IMR-90 (cell line): ENCODE measurements at places on chromosomes 7 and 10. TPM values are rescaled to one million over a fixed set of nuclear protein-coding genes. Genes with fewer than 3 reads are reported as not detected.

FAM13C gene
- polyA plus RNA-seq = 1.1 and 1.6 TPM in 2 replicates

DEPP1 gene
- polyA plus RNA-seq = 19.7 and 30.0 TPM in 2 replicates

TSPAN33 gene
- polyA plus RNA-seq = 0.13 and 0.17 TPM in 2 replicates

DNA sequence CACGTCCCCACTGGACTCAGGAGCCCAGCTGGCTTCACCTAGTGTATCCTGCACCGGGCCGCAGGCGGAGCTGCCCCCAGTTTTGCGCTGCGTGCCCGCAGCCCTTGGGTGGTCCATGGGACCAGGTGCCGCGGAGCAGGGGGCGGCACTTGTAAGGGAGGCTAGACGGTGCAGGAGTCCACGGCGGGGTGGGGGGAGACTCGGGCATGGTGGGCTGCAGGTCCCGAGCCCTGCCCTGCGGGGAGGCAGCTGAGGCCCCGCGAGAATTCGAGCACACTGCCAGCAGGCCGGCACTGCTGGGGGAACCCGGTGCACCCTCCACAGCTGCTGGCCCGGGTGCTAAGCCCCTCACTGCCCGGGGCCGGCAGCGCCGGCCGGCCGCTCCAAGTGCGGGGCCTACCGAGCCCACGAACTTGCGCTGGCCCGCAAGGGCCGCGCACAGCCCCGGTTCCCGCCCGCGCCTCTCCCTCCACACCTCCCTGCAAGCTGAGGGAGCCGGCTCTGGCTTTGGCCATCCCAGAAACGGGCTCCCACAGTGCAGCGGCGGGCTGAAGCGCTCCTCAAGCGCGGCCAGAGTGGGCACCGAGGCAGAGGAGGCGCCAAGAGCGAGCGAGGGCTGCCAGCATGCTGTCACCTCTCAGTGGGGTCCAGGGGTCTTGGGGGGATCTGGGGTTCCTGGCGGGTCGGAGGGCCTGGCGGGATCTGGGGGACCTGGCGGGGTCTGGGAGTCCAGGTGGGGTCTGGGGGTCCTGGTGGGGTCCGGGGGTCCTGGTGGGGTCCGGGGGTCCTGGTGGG lies 81.4 kb downstream of the VIPR2 start:
- no peak for DNase-seq

DNA sequence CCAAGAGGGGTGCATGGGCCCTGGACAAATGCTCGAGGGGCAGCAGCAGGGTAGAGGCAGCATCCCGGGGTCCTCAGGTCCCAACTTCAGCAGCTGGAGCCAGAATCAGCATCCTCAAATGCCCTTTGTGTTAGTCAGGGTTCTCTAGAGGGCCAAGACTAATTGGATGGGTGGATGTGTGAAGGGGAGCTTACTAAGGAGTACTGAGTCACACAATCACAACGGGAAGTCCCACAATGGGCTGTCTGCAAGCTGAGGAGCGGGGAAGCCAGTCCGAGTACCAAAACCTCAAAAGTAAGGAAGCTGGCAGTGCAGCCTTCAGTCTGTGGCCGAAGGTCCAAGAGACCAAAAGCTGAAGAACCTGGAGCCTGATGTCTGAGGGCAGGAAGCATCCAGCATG lies 162.9 kb upstream of the TCERG1L start:
- no peak for DNase-seq

IL2RA gene
- not detected in 2 replicates for polyA plus RNA-seq

SPDYE6 gene
- polyA plus RNA-seq = not detected in 2 replicates

GRCh38 chr7:20190560-20191390 lies 26.4 kb downstream of the MACC1 start:
- DNase-seq = no peak

DNA sequence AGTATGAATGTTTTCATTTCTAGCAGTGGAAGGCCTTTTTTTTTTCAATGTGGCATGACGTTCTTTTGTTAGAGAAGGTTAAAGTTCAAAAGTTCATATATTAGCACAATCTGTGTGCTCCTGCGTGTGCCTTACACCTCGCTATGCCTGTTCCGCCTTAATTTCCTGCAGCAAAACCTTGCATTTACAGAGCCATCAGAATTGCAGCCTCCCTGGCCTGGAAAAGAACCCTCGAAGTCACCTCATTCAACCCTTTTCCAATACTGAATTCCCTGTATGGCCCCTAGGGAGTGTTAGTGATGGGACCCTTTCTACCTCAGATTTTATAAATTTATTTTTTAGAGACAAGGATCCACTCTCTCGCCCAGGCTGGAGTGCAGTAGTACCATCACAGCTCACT lies 103.5 kb upstream of the ZNF438 start:
- no peak for DNase-seq

DNA sequence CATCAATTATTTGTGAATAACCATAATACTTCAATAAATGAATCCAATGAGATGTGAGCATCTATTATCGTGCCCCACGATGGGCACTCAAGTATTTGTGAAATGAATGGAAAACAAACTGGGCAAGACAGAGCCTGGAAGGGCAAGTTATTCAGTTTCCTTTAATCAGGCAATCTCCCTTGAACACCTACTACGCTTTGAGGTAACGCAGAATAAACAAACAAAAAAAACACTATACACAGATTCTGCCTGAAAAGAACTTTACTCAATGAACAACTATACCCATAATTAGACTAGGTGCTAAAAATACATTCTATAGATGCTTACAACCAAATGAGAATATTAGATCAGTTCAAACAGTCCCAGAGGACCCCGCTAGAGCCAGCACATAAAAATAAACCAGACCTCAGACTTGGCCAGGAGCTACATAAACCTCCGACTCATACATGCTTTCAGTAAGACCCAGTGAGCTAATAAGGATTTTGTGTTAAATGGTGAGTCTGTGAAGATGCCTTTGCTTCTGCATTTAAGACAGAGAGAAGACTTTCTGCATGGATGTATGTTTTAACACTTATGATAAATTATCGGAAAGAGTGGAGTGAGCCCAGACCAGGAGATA lies 121.3 kb downstream of the MPP7 start:
- DNase-seq = peak; percentile 51

- peak; percentile 19 for DNase-seq
Observed at GRCh38 chr7:106765727-106766355, 99.2 kb upstream of the PIK3CG start.

DNA sequence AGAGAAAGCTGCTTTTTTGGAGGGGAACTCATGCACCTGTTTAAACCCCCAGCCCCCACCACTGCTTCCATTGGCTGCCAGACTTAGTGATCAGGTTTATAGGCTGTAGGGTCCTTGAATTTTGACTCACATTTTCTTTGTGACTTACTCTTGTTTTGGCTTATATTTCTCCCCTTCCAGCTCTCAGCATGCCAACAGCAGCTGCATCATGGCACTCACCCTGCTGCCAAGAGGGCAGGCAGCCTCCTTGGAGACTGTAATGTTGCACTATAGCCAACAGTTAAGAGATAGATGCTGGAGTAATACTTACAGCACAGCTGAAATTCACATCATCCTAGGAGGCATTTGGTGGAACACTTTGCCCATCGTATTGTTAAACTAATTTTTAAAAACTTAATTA lies 98.0 kb upstream of the GLCCI1 start:
- no peak for DNase-seq

- no peak for DNase-seq
Observed at GRCh38 chr10:33153968-33154327, 180.5 kb downstream of the NRP1 start.

GRCh38 chr7:150939466-150939865 lies 38.7 kb downstream of the KCNH2 start:
- no peak for DNase-seq

- no peak for DNase-seq
Observed at GRCh38 chr10:24251547-24251946, 42.6 kb downstream of the KIAA1217 start.

DNA sequence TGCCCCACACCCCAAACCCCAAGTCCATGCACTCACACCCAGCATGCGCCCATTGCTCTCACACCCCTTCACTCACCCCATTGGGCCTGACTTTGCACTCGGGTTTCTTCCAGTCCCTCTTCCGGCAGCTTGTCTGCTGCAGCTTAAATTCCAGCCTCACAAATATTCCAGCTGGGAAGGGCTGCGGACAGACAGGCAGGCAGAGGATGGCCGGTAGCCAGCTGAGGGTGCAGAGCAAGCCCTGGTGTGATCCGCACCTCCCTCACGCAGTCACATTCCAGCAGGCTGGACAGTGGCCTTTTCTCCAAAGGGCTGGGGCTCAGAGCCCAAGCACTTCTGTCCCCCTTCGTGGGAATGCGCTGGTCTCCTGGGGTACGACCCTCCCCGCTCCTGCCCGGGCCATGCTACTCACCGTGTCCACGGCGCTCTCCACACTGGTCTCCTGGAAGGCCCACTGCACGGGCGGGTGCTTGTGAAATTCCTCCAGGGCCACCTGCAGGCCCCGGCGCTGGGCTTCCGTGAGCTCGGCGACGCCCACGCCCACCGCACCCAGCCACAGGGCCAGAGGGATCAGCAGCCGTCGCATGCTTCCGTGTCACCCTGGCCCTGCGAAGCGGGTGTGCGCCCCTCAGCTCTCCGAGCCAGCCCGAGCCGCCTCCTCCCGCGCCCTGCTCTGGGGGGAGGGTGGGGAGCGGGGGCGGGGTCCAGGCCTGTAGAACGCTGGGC lies 1.2 kb downstream of the RARRES2 start:
- DNase-seq = peak; percentile 42

GRCh38 chr7:123657304-123657685 lies 1.6 kb downstream of the LMOD2 start:
- no peak for DNase-seq

DNA sequence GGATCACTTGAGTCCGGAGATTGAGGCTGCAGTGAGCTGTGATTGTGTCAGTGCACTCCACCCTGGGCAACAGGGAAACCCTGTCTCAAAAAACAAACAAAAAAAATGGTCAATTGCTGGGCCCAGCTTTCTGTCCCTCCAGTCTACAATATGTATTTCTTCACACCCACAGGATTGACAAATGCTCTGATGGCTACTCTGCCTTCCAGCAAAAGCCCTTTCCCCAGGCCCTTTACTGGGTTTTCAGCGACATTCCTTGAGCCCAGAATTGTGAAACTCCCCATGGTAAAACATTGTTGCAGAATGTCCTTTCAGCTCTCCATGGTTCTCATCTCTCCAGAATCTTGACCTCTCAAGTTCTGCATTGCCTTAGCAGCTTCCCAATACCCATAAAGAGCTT lies 23.7 kb upstream of the TNKS2 start:
- DNase-seq = no peak

CLDN3 gene
- 0.12 and 0.16 TPM in 2 replicates for polyA plus RNA-seq

DNA sequence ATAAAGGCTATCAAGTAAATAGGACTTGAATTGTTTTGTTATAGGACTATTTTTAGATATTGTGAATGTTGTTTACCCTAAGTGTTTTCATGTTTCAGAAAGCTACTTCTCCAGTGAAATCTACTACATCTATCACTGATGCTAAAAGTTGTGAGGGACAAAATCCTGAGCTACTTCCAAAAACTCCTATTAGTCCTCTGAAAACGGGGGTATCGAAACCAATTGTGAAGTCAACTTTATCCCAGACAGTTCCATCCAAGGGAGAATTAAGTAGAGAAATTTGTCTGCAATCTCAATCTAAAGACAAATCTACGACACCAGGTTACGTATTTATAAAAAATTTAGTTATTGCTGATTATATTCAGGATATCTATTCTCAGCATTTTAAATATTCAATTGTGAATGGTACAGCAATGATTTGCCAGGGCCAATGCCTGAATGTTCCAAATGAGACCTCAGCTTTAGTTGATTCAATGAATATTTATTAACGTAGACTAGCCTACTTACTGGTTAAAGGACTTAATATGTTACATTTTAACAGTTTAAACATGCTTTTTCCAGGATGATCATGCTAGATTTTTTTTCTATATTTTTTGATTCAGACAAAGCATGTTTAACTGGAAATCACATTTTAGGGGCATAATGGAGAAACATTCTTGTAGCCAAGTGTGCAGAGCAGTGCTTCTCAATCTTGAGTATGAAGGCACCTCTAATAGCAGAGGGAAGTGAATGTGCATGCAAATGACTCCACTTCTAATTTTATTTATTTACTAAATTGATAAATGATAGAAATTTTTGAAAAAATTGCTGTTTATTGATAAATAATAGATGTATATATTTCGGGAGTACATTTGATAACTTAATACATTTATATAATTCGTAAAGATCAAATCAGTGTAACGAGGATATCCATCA lies 18.2 kb downstream of the ANLN start:
- no peak for DNase-seq

DNA sequence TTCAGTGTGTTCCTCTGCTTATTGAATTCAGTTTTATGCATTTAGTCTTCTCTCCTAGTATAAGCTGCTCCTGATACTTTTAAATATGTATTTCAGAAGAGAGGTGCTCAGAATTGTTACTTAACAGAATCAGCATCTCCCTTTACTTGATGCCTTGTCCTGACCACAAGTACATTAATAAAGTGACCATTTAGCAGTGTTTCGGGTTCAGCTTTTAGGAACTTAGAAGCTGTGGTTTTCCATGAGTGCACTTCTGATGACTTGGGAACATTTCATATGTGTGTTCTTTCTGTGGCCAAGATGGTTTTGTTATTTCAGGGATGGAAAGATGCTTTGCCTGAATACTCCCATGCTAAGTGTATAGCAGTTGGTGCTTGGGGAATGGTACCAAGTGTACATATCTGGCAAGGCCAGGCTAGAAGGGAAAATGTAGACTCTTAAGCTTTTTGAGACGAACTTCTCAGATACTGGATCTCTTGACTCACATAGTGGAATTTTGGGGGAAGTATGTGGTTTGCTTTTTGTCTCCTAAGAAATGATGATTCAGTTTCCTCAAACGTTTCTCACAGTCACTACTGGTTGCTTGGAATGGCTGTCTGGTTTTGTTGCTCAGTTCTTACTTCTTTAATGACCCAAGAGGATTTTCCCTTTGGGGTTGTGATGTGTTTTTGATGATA lies 17.2 kb downstream of the SGPL1 start:
- DNase-seq = peak; percentile 93

PPP1R17 gene
- polyA plus RNA-seq = not detected in 2 replicates

GRCh38 chr7:108002726-108003598 lies at the start of gene LAMB1:
Gene LAMB1, minus strand, starts transcription at chr7:108003161. Its CDS starts 276 bp downstream, at chr7:108002885.
- DNase-seq = peak; percentile 65

DNA sequence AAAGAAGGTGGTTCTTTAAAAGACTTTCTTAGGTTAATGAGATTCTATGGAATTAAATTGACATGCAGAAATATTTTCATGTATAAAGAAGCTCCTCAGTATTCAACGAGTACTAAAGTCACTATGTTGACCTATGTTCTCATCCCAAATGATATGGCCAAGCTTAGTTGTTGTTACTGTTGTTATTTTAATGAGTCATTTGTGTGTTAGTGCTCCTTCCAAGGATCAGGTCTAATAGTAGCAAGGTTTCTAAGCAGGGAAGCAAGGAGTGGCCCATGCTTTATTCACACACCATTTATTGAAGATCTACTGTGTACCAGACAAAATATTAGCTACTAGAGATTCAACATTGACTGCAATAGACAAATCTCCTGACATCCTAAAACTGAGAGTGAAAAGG lies 41.9 kb downstream of the LRRN3 start:
- peak; percentile 39 for DNase-seq

GRCh38 chr7:112019932-112020331 lies 186.3 kb downstream of the DOCK4 start:
- no peak for DNase-seq

CPA4 gene
- 287 and 316 TPM in 2 replicates for polyA plus RNA-seq

- no peak for DNase-seq
Observed at GRCh38 chr7:140518370-140519006, 39.2 kb upstream of the MKRN1 start.

- no peak for DNase-seq
Observed at GRCh38 chr7:44048031-44048795, 3.7 kb downstream of the DBNL start.

CLDN4 gene
- 3.8 and 4.4 TPM in 2 replicates for polyA plus RNA-seq

- no peak for DNase-seq
Observed at GRCh38 chr10:102141583-102142107, 8.8 kb downstream of the PPRC1 start.

- DNase-seq = no peak
Observed at GRCh38 chr7:27551803-27552400, 110.8 kb downstream of the HIBADH start.

- DNase-seq = no peak
Observed at GRCh38 chr7:115724400-115725056, 306.0 kb downstream of the TFEC start.
